ENCODE measurements at places on chromosomes 1 and 21. TPM values are rescaled to one million over a fixed set of nuclear protein-coding genes. Genes with fewer than 3 reads are reported as not detected.

DNA sequence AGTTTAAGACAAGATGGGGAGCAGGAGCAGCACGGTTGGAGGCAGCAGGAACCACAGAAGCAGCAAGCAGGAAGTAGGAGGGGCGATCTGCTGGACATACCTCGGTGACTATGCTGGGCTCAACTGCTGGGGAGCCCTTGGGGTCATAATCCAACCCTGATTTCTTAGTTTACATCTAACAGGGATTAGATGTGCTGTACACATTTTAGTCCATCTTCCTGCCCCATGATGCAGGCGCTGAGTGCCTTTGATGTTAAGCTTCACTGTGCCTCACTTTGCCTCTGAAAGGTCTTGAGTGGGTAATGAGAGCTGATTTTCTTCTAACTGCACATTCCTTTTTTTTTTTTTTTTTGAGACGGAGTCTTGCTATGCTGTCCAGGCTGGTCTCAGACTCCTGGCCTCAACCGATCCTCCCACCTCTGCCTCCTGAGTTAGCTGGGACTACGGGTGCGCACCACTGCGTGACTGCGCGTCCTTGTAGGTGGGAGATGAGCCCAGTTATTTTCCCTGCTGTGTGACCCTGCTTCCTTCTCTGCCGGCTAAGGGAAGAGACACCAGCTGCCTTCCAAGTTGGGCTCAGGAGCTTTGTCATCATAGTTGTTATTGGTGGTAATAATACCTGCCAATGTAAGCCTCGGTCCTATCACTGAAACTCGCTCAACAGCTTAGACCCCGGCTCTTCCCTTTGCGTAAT lies 1.1 kb upstream of the RCAN3 start:
- peak overlapping the region; percentile 78 for H3K4me3 ChIP-seq
- no peaks in the 10 kb centered on the region for H3K36me3 ChIP-seq
- H3K27me3 ChIP-seq: no peaks in the 10 kb centered on the region

Gene GPA33
- total RNA-seq: 1.2 TPM

Gene ZNF697
- total RNA-seq: 46.1 TPM

Gene TTC22
- not detected for total RNA-seq

Measured in astrocyte (in vitro differentiated cells and primary cell).